CD4-positive, alpha-beta T cell treated with Interleukin-12 subunit alpha and Interleukin-12 subunit beta, for 1 hour (primary cell): ENCODE measurements at places on chromosomes 11 and 22.

DNA sequence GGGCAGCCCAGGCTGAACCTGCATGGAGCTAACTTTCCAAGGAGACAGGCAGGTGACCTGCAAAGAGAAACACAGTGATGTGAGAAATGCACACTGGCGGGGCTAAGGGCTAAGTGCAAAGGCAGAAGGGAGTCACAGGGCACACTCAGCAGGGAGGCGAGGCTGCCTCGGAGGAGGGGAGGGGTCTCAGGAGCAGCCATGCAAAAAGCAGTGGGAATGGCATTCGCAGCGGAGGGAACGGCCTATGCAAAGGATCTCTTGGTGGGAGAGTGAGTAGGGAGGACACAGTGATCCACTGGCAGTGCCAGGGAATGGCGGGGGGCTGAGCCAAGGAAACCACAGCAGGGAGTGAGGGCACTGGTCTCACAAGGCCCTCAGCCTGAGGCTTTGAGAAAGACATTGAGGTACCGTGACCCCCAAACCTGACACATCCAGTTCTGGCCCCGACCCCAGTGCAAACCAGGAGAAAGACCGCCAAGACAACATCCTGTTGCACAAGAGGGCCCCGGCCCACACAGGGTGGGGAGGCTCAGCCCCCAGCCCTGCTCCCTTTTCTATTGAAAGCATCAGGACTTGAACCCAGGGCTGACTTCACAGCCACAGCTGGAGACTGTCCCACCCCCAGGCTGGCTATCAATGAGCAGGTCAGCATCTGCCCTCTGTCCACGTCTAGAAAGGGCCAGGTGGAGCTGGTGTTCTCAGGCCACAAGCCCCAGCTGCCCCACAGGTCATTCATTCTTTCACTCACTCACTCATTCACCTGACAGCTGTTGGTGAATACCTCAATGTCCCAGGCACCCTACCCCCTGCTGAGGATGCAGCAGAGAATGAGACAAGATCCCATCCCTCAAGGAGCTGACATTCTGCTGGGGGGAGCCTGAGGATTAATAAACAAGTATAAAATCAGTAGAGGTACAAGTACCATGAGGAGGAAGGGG, 50.7 kb downstream of the IGLL1 start:
- no peak for DNase-seq

GRCh38 chr22:25232301-25232700, 12.9 kb downstream of the CRYBB2 start:
- no peak for DNase-seq

DNA sequence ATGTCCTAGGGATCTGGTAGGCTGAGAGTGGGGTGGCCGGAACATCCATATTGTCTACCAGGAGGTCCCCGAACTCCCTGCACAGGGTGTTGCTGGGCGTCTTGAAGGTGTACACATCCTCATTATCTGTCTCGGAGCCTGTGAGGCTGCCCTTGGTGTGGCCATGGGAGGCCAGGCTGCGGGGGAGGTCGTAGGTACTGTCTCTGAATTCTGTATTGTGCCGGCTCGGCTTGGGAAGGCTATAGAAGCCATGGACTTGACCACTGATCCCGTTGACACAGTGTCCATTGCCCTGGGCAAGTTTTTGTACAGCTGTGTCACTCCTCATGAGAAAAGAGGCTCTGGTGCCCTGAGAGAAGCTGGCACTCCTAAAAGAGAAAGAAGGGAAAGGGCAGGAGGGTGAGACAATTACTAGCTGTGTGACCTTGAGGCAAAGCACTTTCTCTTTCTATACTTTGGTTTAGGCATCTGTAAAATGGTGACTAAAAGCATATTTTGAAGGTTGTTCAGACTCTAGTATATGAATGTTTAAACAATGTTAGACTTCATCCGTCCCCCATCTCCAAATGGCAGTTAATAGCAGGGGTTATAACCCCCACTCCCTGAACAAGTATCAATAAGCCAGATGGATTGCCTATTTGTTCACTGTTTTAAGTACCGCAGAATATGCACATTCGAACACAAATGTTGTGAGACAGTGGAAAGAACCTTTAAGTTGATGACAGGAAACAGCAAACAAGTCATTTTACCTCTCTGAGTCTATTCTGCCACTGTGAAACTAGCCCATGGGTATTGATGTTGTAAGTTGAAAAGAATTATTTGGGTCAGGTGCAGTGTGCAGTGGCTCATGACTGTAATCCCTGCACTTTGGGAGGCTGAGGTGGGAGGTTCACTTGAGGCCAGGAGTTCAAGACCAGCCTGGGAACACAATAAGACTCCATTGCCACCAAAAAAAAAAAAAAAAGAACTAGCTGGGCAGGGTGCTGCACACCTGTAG, 38.3 kb downstream of the USP35 start:
- DNase-seq = no peak

GRCh38 chr11:71269603-71270511, 17.5 kb upstream of the SHANK2 start:
- no peak for DNase-seq

- no peak for DNase-seq
Observed at GRCh38 chr22:44542561-44543222, 44.7 kb upstream of the RTL6 start.

DNA sequence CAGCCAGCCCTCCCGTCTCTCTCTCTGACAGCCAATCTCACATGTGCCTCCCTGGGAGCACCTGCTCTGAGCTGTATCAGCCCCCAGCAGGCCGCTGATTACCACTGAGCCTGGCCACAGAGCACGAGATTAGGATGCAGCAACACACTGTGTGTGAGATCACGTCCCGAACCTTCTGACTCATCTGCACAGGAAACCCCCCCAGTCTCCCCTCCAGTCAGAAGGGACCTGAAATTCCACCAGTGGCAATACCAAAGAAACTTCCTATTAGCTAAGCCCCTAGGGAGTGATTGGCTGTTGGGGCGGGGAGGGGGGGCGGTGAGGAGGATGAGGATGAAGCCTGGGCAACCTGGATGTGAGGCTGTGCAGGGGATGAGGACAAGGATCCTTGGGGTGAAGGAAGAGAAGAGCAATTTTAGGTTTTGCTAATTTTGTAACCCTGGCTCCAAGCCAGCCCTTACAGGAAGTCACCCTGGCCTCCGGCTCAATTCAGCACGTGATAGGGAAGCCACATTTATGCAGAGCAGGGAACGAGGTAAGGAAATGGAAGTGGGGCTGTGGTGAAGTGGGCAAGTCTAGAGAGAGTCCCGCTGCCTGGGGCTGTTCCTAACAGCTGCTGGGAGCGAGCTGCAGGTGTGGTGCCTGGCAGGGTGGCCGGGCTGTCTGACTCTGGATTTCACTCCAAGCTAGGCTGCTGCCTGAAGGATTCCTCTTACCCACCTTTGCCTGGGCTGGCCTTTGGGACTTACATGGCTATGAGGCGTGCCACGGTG, 1.9 kb downstream of the SLC43A3 start:
- peak; percentile 82 for DNase-seq
